ENCODE measurements at places on chromosomes 5 and 9.

DNA sequence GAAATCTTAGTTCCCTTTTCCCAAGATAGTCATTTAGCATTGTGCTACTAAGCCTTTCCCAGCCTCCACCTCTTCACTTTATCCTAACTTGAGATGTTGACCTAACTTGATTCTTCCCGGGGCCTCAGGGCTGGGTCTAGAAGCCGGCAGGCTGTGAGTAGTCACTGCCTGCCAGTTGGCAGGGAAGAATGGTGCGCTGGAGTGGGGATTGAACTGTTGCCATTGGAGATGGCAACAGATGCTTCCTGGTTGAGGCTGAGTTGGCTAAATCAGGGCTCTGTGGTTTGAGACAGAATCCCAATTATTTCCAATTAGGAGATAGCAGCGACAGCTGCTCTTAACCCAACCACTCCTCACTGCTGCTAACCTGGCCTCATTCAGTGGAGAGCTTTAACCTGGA, 343.1 kb downstream of the BRINP1 start:
- no peak for DNase-seq

GRCh38 chr9:127693697-127694096, 13.1 kb upstream of the CFAP157 start:
- no peak for DNase-seq

DNA sequence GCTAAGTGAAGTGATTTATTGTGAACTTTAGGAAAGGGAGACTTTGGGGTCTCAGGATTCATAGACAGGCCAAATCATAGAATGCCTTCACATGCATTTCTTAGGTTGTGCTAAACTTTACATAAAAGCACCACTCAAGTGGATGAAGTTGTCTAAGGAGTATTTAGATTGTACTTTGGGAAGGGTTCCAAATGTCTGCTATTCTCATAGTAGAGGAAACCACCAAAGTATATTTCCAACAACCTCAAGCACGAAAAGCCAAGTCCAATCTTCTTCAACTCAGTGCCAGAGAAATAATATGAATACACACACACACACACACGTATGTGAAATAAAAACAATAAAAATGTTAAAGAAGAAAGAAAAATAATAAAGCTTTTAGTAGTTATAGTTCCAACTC, 41.8 kb downstream of the ENC1 start:
- DNase-seq = peak; percentile 83

GRCh38 chr9:129412814-129413536, 207.9 kb downstream of the C9orf50 start:
- peak; percentile 42 for DNase-seq

- no peak for DNase-seq
Observed at GRCh38 chr9:16445141-16445920, 425.1 kb downstream of the BNC2 start.

DNA sequence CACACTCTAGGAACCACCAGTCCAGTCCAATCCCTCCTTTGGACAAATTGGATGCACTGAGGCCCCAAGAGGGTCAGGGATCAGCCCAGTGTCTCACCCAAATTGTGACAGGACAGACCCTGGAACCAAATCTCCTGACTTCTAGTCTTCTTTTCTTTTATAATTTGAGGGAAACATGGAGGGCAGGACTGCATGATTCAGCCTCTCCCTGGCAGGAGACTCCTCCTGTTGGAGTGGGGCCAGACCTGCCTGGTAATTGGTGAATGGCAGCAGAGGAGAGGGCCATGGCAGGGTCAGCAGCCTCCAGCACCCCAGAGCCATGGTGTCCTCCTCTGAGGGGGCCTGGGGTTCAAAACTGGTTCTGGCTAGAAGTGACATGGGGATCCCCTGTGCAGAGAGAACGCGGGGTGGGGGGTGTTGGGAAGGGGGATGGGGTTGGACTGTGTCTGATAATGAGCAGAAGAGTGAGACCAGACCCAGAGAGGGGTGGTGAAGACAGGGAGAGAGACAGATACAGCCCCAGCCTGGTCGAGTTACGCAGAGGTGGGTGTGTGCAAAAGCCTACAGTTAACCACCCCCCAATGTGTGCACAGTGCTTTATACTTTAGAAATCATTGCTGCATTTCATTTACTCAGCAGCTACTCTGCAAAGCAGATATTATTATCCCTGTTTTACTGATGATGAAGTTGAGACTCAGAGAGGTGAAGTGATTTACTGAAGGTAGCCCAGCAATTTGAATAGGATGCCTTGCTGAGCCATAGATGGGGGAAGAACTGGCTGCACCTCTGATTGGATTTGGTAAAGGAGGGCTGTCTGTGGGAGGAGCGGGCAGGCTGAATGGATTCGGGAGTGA, 3.8 kb upstream of the SYNPO start:
- no peak for DNase-seq
